ENCODE measurements at places on chromosomes 4 and X.

- DNase-seq: no peak
Observed at GRCh38 chr4:102817613-102818268, 9.6 kb downstream of the UBE2D3 start.

DNA sequence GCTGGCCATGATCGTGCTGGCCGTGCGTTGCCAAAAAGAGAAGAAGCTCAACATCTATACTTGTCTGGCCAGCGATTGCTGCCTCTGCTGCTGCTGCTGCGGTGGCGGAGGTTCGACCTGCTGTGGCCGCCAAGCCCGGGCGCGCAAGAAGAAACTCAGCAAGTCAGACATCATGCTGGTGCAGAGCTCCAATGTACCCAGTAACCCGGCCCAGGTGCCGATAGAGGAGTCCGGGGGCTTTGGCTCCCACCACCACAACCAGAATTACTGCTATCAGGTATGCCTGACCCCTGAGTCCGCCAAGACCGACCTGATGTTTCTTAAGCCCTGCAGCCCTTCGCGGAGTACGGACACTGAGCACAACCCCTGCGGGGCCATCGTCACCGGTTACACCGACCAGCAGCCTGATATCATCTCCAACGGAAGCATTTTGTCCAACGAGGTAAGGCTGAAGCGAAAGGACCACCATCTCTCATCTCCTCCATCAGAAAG, 3.3 kb downstream of the PCDH10 start:
- peak; percentile 4 for DNase-seq

DNA sequence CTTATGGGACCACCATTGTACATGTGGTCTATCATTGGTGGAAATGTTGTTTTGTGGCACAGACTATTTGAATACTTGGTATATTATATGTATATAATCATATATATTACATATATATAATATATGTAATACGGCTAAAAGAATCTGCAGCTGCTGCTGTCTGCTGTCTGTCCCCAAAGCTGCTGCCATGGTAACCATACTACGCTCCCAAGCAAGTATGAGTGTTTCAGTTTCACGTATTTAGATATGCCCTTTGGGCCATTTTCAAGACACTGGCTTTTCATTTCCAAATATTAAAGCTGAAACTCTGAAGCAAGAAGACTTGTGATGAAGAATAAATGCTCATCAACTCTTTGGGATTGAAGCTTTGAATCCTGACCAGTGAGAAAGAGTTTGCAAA, 42.0 kb upstream of the ARSJ start:
- no peak for DNase-seq

GRCh38 chrX:17814557-17814956, 46.5 kb downstream of the RAI2 start:
- no peak for DNase-seq

- no peak for DNase-seq
Observed at GRCh38 chr4:115505326-115505725, 391.9 kb upstream of the NDST4 start.

DNA sequence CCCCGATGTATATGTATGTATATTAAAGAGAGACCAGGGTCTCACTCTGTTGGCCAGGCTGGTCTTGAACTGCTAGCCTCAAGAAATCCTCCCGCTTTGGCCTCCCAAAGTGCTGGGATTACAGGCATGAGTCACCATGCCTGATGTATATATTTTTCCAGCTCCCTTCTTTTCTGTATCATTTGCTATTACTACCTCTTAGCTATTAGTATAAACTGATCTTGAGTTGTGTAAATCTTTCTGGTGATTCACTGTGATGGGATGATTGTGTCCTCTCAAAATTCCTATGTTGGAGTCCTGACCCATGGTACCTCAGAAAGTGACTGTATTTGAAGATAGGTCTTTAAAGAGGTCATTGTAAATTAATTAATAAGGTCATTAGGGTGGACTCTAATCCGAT, 53.1 kb downstream of the HPRT1 start:
- DNase-seq: no peak

GRCh38 chr4:106192131-106192530, 123.9 kb downstream of the TBCK start:
- no peak for DNase-seq

GRCh38 chr4:83093060-83093640, 21.4 kb downstream of the PLAC8 start:
- DNase-seq: no peak

- no peak for DNase-seq
Observed at GRCh38 chr4:42627885-42628646, 28.8 kb downstream of the ATP8A1 start.

GRCh38 chr4:56627985-56628384, 53.1 kb downstream of the HOPX start:
- no peak for DNase-seq

All from neural crest cell (in vitro differentiated cells).